ENCODE measurements at places on chromosomes 12 and 14. TPM values are rescaled to one million over a fixed set of nuclear protein-coding genes. Genes with fewer than 3 reads are reported as not detected.

Gene GNB3
- total RNA-seq = 0.46 TPM

Gene ADCY6
- total RNA-seq = 0.61 TPM

Gene BMP4
- 0.46 TPM for total RNA-seq

GRCh38 chr14:50804181-50804721, 26.7 kb downstream of the NIN start:
- no peak for DNase-seq

- DNase-seq = no peak
Observed at GRCh38 chr12:23640754-23641153, 308.7 kb downstream of the SOX5 start.

- peak; percentile 77 for DNase-seq
Observed at GRCh38 chr14:88599761-88600439, 37.1 kb downstream of the ZC3H14 start.

Measured in GM12878 (cell line).